NT2/D1 (cell line): ENCODE measurements at places on chromosomes 1 and 21.

DNA sequence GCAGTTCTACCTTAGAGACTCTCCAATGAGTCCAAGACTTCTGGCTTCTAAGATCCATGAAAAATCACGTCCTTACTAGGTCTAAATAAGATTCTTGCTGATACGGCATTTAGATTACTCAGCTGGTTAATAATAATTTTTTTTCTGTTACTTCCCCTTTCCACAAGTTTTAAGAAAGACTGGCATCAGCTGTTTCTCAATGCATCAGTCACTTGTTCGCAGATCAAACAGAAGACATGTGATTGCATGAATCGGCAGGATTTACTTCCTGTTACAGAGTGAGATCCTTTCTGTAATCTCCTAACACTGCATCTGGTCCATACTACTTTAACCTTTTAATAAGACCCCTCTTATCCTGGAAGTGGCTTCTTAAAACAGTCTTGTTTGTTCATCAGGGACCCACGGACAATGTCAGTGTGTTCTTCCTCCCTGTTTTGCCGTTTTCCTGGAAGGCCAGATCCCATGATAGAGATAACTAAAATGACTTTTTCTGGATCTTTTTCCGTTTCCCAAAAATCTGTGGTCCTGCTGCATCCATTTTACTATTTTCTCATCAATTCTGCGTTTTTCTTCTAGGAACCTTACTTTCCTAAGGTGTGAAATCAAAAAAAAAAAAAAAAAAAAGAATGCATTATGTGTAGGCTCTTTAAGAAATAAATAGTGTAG lies 6.1 kb downstream of the NPL start:
- no peak for DNase-seq

DNA sequence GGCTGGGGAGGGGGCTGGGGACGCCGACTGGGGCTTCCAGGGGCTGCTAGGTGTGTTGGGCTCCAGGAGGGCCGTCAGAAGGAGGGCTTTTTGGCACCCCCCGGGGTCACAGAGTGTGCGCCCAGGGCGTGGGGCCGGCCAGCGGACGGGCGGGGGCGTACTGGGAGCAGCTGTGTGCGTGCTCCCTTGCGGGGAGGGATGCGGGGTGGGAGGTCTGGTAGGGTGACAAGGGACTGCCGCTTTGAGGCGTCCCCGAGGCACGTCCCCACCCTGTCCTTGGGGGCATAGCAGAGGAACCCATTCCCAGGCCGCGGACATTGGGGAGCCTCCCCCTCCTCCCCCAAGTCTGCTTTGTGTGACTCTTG lies 1.1 kb downstream of the FOXO6 start:
- DNase-seq: no peak

- DNase-seq: peak; percentile 49
Observed at GRCh38 chr1:37098237-37098636, 63.9 kb upstream of the GRIK3 start.

DNA sequence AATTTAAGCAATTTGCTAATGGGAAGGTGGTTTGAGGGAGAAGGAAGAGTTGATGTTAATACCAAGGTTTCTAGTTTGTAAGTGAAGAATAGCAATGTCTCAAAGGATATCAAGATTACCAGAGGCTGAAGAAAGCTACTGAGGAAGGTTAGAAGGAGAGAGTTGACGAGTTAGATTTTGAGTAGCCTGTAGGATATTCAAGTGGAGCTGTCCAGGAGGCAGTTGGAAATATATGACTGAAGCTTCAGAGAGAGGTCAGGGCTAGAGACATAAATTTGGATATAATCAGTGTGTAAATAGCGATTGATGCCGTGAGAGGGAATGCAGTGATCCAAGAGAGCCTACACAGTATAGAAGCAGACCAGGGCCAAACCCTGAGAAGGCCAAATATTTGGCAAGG lies 48.4 kb downstream of the PBX1 start:
- no peak for DNase-seq
